Activated T-helper 1 cell treated with anti-CD3 and anti-CD28 coated beads, Interleukin-2, amount 50 U/mL, for 16 hours (primary cell): ENCODE measurements at places on chromosomes 2 and 18.
A peak's percentile ranks its signal among the peaks of the same experiment; 100 is the strongest.

DNA sequence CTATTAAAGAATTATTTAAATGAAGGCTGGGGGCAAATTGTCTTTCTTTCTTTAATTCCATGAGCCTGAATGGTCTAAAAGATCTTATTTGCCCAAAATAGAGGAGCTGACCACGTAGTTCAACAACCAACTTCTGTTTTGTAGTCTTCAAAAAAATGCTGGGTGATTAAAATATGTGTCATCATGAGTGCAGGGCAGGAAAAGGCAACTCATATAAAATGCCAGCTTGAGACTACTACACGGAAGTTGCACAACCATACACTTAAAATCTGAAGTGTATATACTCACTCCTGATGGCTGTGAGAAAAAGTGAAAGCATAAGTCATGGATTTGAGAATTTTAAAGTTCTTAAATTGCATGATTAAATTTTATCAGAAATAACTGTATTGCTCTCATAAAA lies 210.9 kb downstream of the DYM start:
- no peak for DNase-seq

DNA sequence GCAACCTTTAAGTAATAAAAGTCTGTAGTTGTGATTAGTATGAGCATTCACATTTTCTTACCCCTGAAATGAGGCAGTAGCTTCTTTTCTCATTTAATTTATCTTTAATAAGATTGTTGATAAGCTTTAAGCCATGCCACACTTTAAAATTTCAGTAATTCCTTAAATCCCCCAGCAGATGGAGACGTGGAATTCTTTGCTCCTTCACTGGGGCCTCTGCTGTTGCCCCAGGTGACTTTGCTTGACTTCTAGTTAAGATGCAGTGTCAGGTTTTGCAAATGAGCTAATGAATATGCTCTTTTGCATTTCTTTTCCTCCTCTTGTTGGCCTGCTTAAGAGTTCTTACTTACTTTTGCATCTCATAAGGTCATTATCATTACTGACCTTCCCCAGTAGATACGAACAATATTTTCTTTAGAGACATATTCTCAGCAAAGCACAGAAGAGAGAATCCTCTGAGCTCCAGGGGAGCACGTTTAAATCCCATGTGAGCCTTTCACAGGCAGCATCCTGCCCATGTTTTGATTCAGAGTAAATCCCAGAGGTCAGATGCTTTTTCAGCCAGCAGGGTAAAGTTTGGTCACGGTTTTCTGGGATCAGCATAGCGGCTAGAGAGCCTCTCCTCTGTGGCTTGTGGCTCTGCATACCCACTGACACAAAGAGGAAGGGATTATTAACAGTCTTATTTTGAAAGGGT lies 222.9 kb downstream of the PTPRM start:
- no peak for DNase-seq

- no peak for DNase-seq
These were observed 195.9 kb downstream of the SH3RF3 start for GRCh38 chr2:109324861-109325260.

DNA sequence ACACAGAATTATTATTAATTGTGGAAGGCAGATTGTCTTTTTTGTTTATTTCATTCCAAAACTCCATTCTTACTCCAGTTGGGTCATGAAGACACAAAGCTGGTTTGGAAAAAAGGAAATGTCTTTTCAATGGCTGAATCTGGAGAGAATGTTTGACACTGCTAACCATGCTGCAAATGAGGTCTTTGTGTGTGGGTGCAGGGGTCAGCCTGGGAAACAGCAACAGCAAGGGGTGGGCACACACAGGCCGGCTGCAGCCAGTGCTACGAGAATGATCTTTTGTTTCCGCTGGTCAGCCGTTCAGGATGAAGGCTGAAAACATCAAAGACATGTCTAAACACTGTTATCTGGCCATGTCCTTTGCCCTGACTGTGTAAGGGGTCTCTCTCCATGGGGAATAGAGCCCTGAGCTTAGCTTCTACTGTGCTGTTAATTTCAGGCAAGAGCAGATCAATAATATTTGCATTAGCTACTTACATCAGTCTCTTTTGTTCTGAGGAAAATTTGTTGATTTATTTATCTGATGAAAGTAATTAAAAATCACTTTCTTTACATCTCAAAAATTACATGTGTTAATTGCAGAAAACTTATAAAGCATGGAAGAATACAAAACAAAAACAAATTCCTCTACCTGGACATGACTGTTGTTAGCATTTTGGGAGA lies 33.3 kb upstream of the E2F6 start:
- DNase-seq, result no peak

DNA sequence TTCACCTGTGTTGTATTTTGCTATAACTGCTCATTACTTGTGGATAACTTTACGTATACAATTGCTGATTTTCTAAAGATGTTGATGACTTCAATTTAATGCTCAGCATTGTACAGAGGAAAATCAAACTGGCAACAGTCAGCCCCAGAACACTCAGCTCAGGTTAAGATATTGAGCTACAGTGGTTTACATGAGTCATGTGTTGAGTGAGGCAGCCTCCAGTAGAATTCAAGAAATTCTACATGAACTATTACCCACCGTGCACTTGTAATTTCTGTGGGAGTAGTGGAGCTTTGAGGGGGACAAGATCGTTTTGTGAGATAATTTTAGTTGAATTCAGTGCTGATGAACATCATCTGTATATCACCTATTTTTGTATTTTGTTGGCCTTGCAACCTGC lies 292.3 kb downstream of the ALPK2 start:
- no peak for DNase-seq

GRCh38 chr2:27306573-27307286 lies 1.5 kb downstream of the UCN start:
- DNase-seq, result no peak

- DNase-seq, result peak; percentile 69
These were observed at the start of gene WNT10A for GRCh38 chr2:218880102-218880858. TSS of gene WNT10A (plus strand) at chr2:218880852. CDS start at chr2:218880996, 144 bp downstream.

DNA sequence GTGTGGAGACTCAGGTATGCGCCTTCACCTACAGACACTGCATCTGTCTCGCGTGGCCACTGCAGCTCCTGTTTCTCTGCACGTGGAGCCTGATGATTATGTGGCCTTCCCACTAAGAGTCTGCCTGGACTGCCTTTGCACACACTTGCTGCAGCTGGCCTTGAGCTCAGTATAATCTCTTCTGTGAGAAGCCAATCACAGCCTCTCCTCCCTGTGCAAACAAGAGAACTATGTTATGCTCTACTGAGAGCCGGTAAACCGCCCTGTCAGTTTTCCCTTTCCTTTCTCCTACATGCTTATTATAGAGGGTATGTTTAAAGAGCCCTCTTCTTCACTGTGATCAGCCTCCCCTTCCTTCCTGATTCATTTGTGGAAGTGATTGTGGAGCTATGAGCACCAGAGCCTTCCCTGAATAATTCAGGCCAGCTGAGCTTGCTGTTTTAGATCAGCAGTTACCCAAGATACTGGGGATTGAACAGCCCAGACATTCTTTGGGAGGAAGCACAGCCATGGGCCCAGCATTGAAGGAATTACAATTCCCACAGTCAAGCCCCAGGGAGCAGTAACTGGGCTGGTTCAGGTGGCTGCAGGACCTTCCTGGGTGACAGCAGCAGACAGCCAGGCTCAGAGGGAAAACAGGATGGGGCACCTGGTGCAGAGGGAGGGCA lies 3.7 kb upstream of the TGFA start:
- no peak for DNase-seq

- DNase-seq, result no peak
These were observed 208.7 kb downstream of the CYP26B1 start for GRCh38 chr2:71938659-71939587.

- no peak for DNase-seq
These were observed 381.4 kb downstream of the RAD51AP2 start for GRCh38 chr2:17136877-17137276.

DNA sequence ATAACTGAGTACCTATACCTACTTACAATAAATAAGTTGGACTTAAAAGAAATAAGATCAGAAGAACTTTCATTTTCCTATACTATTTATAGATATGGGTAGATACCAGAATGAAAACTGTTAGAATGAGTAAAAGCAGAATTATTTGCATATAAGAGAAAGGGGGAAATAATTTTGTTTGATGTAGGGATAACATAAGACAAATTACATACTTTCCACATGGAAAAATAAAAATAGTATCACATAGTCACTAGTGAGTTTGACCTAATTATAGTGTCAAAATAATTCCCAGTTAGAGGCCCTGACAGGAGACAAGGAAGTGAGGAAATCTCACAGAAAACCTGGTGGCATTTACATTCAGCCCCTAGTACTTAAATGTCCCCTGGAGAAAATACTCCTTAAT lies 28.6 kb downstream of the KCMF1 start:
- DNase-seq, result no peak

GRCh38 chr2:224098481-224099230 lies 59.6 kb upstream of the SERPINE2 start:
- no peak for DNase-seq

DNA sequence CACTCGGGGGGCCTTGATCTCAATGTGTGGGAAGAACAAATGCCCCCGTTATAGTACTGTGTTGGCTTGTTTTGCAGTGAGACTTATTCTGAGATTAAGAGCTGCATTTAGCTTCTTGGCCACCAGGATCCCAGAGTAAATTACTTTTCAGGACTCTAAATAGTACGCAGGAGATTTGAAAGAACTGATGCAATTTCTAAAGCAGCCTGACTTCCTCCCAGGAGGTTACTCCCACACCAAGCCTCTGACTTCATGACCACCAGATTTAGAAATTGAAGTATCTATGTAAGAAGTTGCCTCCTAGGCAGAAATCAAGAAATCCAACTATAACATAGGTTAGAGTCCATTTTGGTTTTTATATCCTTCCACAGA lies 67.0 kb downstream of the FEZ2 start:
- DNase-seq, result no peak

- DNase-seq, result no peak
These were observed 78.0 kb downstream of the TNFRSF11A start for GRCh38 chr18:62403120-62403519.

GRCh38 chr2:145644820-145645302 lies 1124.9 kb upstream of the ZEB2 start:
- no peak for DNase-seq

- DNase-seq, result no peak
These were observed 215.1 kb upstream of the POU3F3 start for GRCh38 chr2:104638859-104639202.

GRCh38 chr2:173854840-173855239 lies 110.3 kb downstream of the SP3 start:
- no peak for DNase-seq

DNA sequence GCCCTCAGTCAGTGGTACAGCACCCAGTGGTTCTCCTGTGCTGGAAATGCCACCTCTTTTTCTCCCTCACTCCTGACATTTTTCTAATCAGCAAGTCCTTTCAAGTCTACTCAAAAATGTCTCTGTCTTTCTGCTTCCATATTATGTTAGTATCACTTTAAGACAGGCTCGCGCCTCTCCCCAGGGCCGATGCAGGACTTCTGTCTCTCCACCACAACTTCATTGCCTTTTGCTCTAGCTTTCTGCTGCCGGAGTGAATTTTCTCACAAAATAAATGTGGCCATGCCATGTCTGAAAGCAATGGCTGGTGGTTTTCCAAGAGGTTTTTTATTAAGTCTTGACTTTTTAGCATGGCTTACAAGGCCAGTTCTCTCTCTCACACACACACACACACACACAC lies 73.6 kb downstream of the AOX1 start:
- no peak for DNase-seq

- no peak for DNase-seq
These were observed 51.2 kb downstream of the SDC1 start for GRCh38 chr2:20173496-20174402.

GRCh38 chr2:85772019-85772745 lies 18.4 kb downstream of the ATOH8 start:
- DNase-seq, result no peak

GRCh38 chr18:59715966-59716369 lies 18.7 kb upstream of the CCBE1 start:
- no peak for DNase-seq

- no peak for DNase-seq
These were observed 61.4 kb downstream of the LHCGR start for GRCh38 chr2:48694149-48694548.

DNA sequence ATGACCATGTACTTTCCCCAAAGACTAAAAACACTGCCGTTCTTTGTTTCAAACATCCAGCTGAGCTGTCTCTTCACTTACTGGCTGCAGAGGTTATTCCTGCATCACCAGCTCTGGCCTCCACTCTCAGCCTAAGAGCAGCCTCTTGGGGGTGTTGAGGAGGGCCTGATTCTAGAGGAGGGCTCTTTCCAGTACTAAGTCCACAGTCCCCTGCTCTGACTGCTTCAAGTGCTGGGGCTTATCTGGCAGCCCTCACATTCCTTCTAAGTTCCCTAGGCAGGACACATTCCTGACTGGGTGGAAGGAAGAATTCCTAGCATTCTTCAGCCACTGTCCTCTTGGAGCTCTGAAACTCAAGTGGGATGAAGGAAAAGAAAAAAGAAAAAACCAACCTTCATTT lies 32.9 kb upstream of the EHBP1 start:
- DNase-seq, result no peak

DNA sequence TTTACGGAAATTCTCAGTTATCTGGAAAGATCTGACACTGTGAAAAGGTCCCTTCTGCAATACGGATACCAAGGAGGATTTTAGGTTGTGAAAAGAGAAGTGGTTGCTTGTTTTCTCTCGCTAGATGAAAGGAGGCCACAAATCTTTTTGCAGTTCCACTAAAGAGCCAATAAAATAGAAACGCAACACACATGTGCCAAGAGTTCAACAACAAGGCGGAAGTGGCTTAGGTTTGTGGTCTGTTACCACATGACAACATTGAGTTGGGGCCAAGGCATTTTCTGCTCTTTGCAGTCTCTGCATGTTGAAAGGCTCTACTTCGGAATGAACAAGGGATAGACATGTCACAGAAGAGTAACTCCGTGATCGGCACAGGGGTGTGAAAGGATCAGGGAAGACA lies 115.7 kb upstream of the OSR1 start:
- DNase-seq, result no peak

DNA sequence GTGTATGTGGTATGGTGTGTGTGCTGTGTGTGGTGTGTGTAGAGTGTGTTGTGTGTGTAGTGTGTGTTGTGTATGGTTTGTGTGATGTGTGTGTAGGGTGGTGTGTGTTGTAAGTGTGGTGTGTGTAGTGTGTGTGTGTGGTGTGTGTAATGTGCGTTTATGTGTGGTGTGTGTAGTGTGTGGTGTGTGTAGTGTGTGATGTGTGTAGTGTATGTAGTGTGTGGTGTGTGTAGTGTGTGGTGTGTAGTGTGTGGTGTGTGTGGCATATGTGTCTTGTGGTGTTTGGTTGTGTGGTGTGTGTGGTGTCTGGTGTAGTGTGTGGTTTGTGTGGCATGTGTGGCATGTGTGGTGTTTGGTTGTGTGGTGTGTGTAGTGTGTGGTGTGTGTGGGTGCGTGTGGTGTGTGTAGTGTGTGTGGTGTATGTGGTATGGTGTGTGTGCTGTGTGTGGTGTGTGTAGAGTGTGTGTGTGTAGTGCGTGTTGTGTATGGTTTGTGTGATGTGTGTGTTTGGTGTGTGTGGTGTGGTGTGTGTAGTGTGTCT lies 4.0 kb upstream of the RTP5 start:
- DNase-seq, result no peak

DNA sequence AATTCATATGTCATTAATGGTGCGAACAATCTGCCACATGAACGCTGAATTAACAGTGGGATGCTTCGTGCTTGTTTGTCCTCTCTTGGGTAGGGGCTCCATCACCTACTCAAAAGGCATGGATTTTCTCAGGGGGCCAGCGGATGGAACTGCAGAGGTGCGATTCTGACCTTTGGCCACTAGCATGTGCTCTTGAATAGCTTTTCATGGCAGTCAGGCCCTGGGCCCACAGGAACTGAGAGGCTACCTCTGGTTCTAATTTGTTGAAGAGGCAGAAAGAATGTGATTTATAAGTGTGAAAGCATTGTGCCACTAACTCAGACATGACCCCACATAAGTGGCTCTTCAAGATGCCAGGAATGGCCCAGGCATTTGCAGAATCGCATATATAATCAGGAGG lies 283.2 kb downstream of the INSIG2 start:
- DNase-seq, result no peak
